ENCODE measurements at places on chromosomes 5 and 9. TPM values are rescaled to one million over a fixed set of nuclear protein-coding genes. Genes with fewer than 3 reads are reported as not detected.

DNA sequence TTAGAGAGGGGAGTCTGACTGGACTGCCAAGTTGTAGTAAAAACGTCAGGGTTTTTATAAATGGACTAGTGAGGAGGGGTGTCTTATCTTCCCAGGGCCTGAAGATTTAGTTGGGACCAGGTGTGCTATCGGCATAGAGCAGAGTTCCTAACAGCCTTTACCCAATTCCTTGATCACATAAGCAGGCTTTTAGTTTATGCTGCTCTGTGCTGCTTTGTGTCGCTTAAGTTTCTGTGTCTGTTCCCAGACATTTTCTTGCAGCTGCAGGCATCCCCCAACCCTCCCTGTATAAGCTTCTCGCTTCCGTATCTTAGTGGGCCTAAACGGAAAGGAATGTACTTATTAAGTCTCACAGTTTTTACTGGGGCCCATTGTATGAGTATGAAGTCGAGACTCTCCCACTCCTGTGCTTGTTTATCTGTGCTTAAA is 2.6 kb upstream of the SMC5 start:
- no peak for DNase-seq

GRCh38 chr5:88881571-88881971 is 1.4 kb downstream of the MEF2C start:
- no peak for DNase-seq

Gene VLDLR
- total RNA-seq: 5.4 TPM

Gene LCN9
- 1.4 TPM for total RNA-seq

Gene LMX1B
- not detected for total RNA-seq

DNA sequence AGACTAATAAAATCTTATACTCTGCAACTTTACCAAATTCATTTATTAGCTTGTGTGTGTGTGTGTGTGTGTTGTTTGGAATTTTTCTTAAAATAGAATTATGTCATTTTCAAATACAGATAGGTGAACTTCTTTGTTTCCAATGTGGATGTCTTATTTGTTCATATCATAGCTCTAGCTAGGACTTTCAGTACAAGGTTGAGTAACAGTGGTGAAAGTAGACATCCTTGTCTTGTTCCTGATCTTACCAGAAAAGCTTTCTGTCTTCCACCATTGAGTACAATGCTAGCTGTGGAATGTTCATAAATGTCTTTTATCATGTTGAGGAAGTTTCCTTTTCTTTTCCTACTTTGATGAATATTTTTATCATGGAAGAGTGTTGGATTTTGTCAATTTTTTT is 74.8 kb downstream of the CCDC192 start:
- no peak for DNase-seq

Gene BTNL3
- total RNA-seq: not detected

Measured in omental fat pad (tissue), 4 donors.